NCI-H2029 treated with DMSO at 0.1 percent for 48 hours (cell line): ENCODE measurements at places on chromosomes 7 and 10.

DNA sequence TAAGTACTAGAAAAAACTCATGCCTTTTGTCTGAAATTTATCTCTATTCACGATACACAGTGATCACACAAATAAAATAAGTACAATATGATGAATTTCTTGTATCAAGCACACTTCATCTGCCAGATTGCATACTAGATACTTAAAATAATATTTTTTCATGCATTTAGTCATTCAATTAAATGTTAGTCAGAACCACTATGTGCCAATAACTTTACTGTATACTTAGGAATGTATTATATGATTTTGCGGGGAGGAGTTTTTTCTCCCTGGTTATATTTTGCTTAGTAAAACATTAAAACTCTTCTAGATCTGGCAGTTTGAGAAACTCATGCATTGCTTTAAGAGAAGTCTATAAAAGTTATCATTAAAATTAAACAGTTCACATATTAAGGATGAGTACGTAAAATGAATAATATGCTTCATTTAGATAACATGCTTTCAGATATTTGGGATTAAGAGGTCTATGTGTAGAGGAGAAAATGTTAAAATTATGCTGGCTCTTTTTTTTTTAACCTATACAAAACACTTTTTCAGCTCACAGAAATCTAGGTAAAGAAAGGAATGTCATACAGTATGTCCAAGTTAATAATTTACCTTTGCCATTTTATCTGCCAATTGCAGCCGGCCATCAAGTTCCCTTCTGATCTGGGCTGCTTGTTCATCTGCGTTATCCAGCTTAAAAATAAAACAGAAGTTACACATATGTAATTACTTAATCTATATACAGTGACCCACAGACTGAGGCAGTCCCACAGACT is 70.1 kb downstream of the RNF133 start:
- no peak for DNase-seq

DNA sequence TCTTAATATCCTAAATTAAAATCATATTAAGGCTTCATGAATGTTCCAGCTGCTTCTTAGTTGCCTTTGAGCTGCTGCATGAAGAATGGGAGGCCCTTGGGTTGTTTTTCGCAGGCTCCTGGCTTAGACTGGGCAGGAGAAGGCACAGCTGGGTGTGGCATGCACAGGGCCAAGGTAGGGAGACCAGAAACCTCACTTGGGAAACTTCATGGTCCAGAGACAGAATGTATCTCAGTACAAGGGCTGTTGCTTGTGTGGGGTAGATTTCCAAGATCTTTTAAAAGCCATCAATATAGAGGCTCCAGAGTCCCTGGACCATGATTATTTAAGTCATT is 49.9 kb downstream of the BUB3 start:
- DNase-seq = no peak

DNA sequence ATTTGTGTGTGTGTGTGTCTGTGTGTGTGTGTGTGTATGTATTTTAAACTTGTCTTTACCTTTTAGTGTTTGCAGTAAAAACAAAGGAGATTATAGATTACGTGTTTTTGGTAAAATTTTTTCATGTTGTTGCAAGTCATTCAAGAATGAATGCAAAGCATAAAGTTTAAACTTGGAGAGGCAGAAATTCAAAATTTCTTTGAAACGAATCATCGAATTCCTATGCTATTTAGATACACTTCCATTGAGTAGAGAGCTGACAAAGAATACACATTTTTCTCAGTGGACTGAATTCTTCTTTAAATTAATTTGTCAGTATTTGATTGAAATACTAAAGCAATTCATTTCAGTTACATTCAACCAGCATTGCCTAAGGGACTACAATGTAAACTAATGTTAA is 66.0 kb upstream of the HDAC9 start:
- DNase-seq = no peak

DNA sequence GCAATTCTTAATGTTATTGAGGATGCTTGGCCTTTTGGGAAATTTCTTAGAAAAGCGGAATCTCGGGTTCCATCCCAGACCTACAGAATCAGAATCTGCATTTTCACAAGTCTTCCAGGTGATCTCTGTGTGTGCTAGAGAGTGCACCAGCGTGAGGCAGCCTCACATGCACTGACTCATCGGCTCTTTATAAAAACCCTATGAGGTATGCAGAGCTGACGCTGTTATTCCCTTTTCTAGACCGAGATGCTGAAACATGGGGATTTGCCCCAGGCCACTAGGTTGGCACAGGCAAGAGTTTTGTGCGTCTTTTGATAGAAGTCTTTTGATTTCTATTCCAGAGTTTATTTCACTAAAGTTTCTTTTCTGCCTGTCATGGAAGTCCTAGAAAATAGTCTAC is 61.2 kb downstream of the CDCA7L start:
- DNase-seq = no peak

- DNase-seq = no peak
Observed at GRCh38 chr7:132276976-132277725, 299.1 kb downstream of the PLXNA4 start.

GRCh38 chr10:104875561-104875960 is 234.5 kb downstream of the SORCS3 start:
- DNase-seq = no peak

DNA sequence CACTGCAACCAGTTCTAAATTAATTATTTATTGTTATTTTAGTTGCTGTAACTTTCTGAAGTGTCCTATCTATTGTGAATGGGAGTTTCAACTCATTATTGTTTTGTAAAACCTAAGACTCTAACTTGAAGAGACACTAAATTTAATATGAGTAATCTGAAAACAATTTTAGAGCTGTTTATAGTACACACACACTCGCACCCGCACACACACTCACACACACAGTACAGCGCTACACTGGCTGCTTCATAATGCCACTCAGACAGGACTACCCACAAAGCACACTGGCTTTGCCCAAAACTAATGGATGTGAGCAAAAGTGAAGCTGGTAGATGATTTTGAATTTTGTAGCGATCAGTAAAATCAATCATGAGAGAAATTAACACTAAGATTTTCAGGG is 238.9 kb upstream of the ETV1 start:
- no peak for DNase-seq

GRCh38 chr7:131305152-131305551 is 22.5 kb upstream of the MKLN1 start:
- DNase-seq = no peak

- no peak for DNase-seq
Observed at GRCh38 chr7:119708891-119709290, 564.1 kb upstream of the KCND2 start.

DNA sequence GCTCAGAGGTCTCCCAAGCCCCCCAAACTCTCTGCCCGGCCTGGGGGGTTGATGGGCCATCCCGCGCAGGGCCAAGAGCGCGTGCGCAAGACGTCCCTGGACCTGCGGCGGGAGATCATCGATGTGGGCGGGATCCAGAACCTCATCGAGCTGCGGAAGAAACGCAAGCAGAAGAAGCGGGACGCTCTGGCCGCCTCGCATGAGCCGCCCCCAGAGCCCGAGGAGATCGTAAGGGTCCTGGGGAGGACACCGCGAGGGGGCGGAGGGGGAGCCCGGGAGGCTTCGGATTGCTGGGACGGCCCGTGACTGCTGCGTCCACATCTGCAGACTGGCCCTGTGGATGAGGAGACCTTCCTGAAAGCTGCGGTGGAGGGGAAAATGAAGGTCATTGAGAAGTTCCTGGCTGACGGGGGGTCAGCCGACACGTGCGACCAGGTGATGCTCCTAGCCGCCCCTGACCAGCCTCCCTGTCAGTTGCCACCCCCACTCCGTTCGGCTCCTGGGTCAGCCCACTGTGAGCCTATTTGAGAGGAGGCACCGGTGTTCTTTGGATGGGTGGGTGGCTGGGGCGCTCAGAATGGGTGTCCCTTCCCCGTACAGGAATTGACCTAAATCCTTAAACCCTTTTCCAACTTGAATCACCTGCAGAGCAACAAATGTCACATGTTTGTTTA is 5.7 kb downstream of the ANKRD2 start:
- DNase-seq = no peak

- DNase-seq = no peak
Observed at GRCh38 chr7:37013771-37014170, 289.5 kb upstream of the AOAH start.

GRCh38 chr10:23203369-23204325 is 11.5 kb downstream of the PTF1A start:
- no peak for DNase-seq

GRCh38 chr10:128049226-128050120 is 76.8 kb downstream of the MKI67 start:
- DNase-seq = no peak

DNA sequence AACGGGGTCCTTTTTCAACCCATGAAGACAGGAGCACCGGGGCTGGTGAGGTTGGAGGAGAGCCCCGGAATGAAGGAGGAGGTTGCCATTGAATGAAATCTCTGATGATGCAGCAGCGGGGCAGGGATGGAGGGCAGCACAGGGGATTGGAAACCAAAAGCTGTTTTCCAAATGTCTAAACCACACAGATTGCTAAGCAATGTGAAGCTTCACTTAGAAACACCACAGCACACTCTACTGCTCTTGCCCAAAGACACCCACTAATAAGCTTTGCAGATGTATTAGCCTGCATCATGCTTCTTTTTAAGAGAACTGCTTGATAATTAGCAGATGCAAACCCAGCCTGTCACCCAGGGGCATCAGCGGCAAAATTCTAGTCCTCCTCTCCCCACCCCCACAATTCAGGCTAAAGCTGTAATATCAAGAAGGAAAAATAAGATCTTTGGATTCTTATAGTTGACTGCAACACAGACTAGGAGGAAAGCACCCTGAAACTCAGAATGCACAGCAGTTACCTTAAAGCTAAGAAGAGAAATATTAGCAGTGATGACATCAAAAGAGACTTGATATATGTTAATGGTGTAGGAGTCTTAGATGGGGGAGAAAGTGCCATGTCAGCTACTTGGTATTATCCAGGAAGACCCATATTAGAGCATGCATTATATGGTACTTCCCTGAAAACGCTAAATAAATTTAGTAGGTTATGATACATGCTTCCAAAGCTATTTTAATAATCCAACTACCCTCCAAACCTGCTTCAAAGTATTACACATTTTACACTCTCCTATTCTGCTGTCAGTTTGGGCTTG is 666.7 kb downstream of the KCNMA1 start:
- DNase-seq = no peak

- no peak for DNase-seq
Observed at GRCh38 chr7:100208911-100209408, 10.8 kb upstream of the PVRIG start.

GRCh38 chr7:37174460-37174859 is 274.2 kb downstream of the ELMO1 start:
- DNase-seq = no peak

DNA sequence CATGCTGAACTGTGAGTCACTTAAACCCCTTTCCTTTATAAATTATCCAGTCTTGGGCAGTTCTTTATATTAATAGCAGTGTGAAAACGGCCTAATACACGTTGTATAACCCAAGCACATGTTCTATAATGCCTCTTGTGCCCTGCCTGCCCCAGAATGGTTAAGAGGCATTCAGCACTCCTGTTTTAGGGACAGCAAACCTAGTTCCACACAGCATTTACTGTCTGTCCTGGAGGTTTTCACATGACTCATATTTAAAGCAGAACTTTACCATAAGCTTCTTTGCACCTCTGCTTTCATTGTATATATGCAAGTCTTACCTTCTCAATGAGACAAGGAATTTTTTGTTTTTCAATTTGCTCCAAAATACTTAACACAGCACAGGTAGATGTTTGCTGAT is 144.8 kb downstream of the ICA1 start:
- no peak for DNase-seq

DNA sequence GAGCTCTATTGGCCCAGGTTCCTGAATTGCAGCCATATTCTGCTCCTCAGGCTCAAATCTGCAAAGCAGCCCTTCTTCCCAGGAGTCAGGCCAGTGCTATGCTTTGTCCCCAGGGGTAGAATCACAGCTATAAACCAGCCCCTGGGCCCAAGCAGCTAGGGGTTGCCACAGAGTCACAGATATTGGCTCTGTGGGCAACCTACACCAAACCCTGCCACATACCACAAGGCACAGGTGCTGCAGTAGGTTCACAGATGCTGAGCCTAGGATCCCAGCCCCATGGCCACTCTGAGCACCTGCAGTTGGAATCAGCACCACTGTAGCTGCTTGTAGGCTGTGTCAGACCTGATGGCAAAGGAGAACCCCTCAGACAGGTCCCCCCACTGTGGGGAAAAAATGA is 43.1 kb upstream of the CAMK2B start:
- no peak for DNase-seq

GRCh38 chr10:80787952-80788351 is 250.2 kb downstream of the SH2D4B start:
- no peak for DNase-seq

GRCh38 chr10:98367604-98368451 is 47.2 kb downstream of the PYROXD2 start:
- no peak for DNase-seq

- no peak for DNase-seq
Observed at GRCh38 chr10:118458957-118459641, 117.0 kb upstream of the FAM204A start.

DNA sequence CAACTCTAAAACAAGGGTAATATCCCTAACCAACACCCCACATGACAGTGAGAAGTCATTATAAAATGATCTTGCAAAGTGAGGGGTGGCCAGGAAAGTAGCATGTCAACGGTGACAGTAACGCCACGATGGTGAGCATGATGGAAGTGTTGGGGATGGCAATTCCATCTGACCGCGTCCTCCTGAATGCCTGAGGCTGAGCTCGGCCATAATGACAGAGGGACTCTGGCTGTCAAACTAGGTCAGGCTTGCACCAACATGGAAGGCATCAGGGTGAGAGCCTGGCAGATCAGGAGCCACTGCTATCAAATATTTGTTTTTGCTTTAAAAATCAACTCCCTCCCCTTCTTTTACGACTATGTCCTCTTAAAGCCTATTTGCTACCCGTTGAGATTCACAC is 55.7 kb upstream of the EFCAB10 start:
- no peak for DNase-seq

DNA sequence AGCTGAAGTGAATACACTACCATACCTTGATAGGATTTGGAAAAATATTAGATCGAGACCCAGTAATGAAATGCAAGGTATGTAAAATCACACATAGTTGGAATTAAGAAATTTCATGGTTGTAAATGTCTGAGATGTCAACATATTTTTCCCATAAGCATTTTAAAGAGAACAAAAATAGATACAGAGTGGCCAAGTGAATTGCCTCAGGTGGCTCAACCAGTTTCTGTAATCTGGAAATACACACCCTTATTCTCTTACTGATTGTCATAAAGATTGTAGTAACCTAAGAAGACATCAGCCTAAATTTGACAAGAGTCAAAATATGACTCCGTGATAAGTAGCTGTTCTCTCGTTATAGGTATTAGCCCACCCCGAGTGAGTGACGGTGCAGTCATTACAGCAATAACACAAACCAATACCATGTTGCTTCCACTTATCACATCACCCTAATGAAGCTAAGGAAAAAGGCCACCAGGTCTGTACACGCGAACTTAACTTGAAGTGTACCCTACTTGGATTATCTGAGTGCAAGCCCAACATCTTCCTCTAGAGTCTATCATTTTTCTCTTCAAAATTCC is 23.4 kb downstream of the PIK3AP1 start:
- no peak for DNase-seq

- no peak for DNase-seq
Observed at GRCh38 chr7:104241538-104242209, 33.9 kb upstream of the ORC5 start.
